ENCODE measurements at places on chromosomes 6 and 20. TPM values are rescaled to one million over a fixed set of nuclear protein-coding genes. Genes with fewer than 3 reads are reported as not detected.

GRCh38 chr6:162538643-162539064 lies 188.9 kb downstream of the PRKN start:
- no peak for DNase-seq
- H3K27ac ChIP-seq = no peak overlapping the region
- H3K27me3 ChIP-seq = no peaks in the 10 kb centered on the region
- no peaks in the 10 kb centered on the region for H3K36me3 ChIP-seq
- H3K4me3 ChIP-seq = no peak overlapping the region

GRCh38 chr6:168400037-168400436 lies 40.9 kb upstream of the SMOC2 start:
- H3K27ac ChIP-seq = peak overlapping the region; percentile 76
- H3K4me3 ChIP-seq = no peak overlapping the region
- no peaks in the 10 kb centered on the region for H3K4me1 ChIP-seq
- peak; percentile 67 for DNase-seq
- no peaks in the 10 kb centered on the region for H3K27me3 ChIP-seq

DNA sequence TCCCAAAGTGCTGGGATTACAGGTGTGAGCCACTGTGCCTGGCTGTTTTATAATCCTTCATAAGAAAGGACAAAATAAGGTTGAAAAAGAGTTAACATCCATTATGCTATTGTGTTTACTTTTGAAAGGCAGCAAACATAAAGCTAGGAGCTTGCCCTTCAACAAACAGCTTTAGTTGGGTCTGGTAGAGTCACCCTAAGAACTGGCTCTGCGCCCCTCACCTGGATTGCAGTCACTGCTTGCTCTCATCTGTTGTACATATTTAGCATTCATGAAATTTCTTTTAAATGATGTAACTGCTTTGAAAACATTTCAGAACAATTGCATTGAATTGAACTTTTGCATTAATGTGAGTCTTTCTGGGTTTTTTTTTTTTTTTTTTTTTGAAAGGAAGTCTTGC lies 38.9 kb downstream of the JARID2 start:
- H3K27ac ChIP-seq = no peak overlapping the region
- peaks cover 11% of the 10 kb centered on the region for H3K4me1 ChIP-seq
- no peak for DNase-seq
- no peak overlapping the region for H3K4me3 ChIP-seq

- H3K4me1 ChIP-seq = no peaks in the 10 kb centered on the region
- no peaks in the 10 kb centered on the region for H3K36me3 ChIP-seq
- DNase-seq = no peak
- no peaks in the 10 kb centered on the region for H3K27me3 ChIP-seq
These were observed 254.5 kb downstream of the TAF4 start for GRCh38 chr20:61811166-61811565.

GRCh38 chr6:127457456-127458064 lies 1.6 kb downstream of the KIAA0408 start:
- H3K4me1 ChIP-seq = no peaks in the 10 kb centered on the region
- H3K27ac ChIP-seq = peak overlapping the region; percentile 82
- no peak overlapping the region for H3K4me3 ChIP-seq
- H3K27me3 ChIP-seq = no peaks in the 10 kb centered on the region

- H3K27me3 ChIP-seq = no peaks in the 10 kb centered on the region
- no peaks in the 10 kb centered on the region for H3K36me3 ChIP-seq
- no peaks in the 10 kb centered on the region for H3K4me1 ChIP-seq
- peak; percentile 32 for DNase-seq
- peak overlapping the region; percentile 56 for H3K27ac ChIP-seq
These were observed 671.4 kb downstream of the RFPL4B start for GRCh38 chr6:113018351-113019151.

GRCh38 chr6:35945650-35946025 lies 24.7 kb upstream of the SRPK1 start:
- no peaks in the 10 kb centered on the region for H3K36me3 ChIP-seq
- no peak overlapping the region for H3K4me3 ChIP-seq
- no peaks in the 10 kb centered on the region for H3K27me3 ChIP-seq
- no peaks in the 10 kb centered on the region for H3K4me1 ChIP-seq
- DNase-seq = no peak

DNA sequence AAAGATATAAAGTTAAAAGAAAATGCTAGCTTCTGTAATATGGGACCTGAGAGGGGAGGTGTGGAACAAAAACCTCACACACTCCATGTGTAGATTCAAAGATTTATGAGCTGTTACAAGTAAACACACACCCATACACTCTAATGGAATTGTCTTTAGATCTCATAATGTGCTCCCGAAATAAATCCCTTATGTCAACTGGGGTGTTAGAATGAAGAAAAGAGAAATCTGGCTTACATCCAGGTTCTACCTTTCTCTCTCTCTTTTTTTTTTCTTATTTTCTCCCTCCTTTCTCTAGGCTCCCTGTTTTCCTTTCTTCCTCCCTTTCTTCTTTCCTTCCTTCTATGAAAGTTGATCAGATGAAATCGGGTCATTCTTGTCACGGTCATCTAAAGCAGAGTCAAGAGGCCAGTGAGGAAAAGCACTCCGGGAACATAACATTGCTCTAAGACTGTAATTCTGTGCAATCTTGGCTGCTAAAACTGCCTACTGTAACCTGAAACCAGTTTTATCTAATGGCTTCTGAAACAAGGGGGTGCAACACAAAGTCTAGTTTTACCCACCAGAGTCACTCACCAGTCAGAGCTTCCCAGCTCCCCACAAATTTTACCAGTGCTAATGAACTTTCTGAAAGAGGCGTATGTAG lies 68.3 kb upstream of the BTBD3 start:
- no peaks in the 10 kb centered on the region for H3K4me1 ChIP-seq
- DNase-seq = no peak
- H3K36me3 ChIP-seq = no peaks in the 10 kb centered on the region
- H3K4me3 ChIP-seq = no peak overlapping the region
- no peaks in the 10 kb centered on the region for H3K27me3 ChIP-seq
- H3K27ac ChIP-seq = no peak overlapping the region

DNA sequence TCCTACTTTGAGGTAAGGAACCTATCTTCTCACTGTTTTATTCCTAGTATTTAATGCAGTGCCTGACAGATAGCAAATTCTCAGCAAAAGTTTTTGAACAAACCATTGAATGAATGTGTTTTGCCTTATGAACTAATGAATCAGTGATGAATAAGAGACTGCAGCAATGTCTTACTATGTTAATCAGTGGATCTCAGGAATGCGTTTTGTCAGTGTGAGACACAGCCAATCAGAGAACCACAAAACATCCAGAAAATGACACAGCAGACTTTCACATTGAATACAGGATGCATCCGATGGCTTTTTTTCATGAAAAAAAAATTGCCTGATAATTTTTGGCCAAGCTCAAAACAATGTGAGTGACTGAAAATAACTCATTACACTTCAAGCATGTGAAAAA lies 270.5 kb downstream of the BMP2 start:
- H3K27ac ChIP-seq = no peak overlapping the region
- no peaks in the 10 kb centered on the region for H3K4me1 ChIP-seq
- no peak for DNase-seq
- H3K4me3 ChIP-seq = no peak overlapping the region

GRCh38 chr6:95543798-95544197 lies 33.5 kb upstream of the MANEA start:
- no peak overlapping the region for H3K4me3 ChIP-seq

- H3K27ac ChIP-seq = no peak overlapping the region
- no peaks in the 10 kb centered on the region for H3K27me3 ChIP-seq
- H3K4me1 ChIP-seq = no peaks in the 10 kb centered on the region
- DNase-seq = peak; percentile 24
- H3K36me3 ChIP-seq = no peaks in the 10 kb centered on the region
- no peak overlapping the region for H3K4me3 ChIP-seq
These were observed 9.0 kb upstream of the GRM4 start for GRCh38 chr6:34154668-34155447.

DNA sequence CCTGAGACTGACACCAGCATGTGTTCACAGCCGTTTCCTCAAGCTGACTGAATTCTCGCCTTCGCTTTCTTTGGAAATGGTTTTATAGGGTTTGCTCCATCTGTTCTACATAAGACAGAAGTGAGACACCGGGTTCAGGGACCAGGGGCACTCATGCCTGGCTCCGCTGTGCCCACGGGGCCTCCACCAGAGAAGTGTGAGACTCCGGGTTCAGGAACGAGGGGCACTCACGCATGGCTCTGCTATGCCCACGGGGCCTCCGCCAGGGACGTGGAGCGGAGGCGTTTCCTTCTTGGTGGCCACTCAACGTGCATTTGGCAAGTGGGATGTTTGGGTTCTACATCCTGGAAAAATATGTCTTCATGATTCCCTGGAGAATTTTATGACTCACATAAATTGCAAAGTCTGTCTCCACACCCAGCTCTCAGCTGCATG lies 106.6 kb downstream of the RNASET2 start:
- DNase-seq = no peak
- no peaks in the 10 kb centered on the region for H3K27me3 ChIP-seq
- no peaks in the 10 kb centered on the region for H3K4me1 ChIP-seq

DNA sequence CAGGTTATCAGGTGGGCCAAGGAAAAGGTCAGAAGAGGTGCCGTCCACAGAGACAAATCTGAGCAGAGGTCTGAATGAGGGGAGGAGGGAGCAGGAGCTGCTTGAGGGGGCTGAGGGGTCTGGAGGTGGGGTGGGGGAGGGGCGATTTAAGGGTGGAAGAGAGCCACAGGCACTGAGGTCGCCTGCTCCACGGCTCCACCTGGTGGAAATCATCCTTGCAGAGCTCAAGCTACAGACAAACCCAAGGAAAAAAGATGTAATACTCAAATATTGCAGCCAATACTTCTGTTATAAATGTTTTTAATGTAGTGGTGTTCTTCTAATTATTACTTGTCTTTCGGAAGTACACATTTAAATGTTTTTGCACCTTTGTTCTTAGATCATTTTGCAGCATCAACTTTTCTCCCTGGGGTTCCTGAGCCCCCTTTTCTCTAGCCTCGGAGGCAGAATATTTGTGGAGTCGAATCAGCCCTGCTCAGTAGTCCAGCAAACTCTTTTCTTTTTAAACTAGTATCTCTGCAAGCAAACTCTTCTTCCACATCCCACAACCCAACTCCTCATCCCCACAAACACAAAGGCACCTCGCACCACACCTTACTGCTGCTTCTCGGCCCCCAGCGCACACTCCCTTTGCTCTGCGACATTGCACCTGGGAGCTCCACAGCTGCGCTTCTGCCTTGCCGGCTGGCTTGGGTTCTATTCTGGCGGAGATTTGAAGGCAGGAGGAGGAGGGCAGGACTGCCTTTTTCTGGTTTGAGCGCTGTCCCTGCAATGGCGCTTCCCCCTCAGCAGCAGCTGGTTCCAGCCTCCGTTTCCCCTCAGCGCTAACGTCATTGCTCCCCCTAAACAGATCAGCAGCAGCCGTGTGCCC lies 51.0 kb upstream of the TFAP2A start:
- no peaks in the 10 kb centered on the region for H3K36me3 ChIP-seq
- no peaks in the 10 kb centered on the region for H3K27me3 ChIP-seq
- no peaks in the 10 kb centered on the region for H3K4me1 ChIP-seq
- no peak overlapping the region for H3K4me3 ChIP-seq

DNA sequence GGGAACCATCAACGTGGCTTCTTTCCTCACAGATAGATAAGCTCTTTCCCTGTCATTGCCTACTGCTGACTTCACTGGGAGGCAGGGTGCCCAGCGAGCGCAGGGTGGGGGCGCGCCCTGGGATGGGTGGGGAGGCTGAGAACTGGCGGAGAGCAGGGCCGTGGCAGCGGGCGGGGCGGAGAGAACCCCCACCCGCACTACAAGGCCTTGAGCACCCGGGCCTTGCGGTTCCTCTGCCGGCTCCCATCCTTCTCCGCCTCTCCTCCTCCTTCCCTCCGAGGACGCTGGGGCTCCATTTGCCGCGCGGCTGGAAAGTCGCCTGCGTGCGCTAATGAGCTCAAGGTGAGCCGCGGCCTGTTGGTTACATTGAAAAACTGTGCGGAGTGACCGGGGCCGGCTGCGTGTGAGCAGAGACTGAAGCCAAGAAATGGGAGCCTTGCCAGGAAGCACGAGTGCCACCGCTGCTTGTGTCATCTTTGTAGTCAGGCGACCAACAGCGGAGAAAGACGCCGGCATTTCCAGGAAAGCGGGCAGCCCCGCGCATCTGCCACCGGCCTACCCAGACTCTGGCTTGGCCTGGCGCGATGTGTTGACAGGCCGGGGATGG lies 963.5 kb upstream of the SLC35B3 start:
- no peaks in the 10 kb centered on the region for H3K36me3 ChIP-seq
- no peak for DNase-seq
- no peak overlapping the region for H3K27ac ChIP-seq
- no peaks in the 10 kb centered on the region for H3K27me3 ChIP-seq
- H3K4me1 ChIP-seq = no peaks in the 10 kb centered on the region

GRCh38 chr6:144879436-144879835 lies 594.3 kb downstream of the UTRN start:
- no peaks in the 10 kb centered on the region for H3K36me3 ChIP-seq
- H3K27ac ChIP-seq = no peak overlapping the region
- no peaks in the 10 kb centered on the region for H3K4me1 ChIP-seq
- DNase-seq = no peak
- no peaks in the 10 kb centered on the region for H3K27me3 ChIP-seq

GRCh38 chr6:150027806-150028565 lies 2.7 kb upstream of the RAET1L start:
- no peak overlapping the region for H3K27ac ChIP-seq
- H3K36me3 ChIP-seq = no peaks in the 10 kb centered on the region
- no peak for DNase-seq
- H3K27me3 ChIP-seq = peaks cover 7% of the 10 kb centered on the region

- H3K4me3 ChIP-seq = no peak overlapping the region
- H3K4me1 ChIP-seq = no peaks in the 10 kb centered on the region
- no peak for DNase-seq
These were observed 19.8 kb upstream of the KCNG1 start for GRCh38 chr20:51042657-51043247.

- H3K4me3 ChIP-seq = no peak overlapping the region
- no peaks in the 10 kb centered on the region for H3K27me3 ChIP-seq
- no peaks in the 10 kb centered on the region for H3K36me3 ChIP-seq
- no peaks in the 10 kb centered on the region for H3K4me1 ChIP-seq
- no peak overlapping the region for H3K27ac ChIP-seq
- no peak for DNase-seq
These were observed 224.2 kb downstream of the NFATC2 start for GRCh38 chr20:51318058-51318949.

DNA sequence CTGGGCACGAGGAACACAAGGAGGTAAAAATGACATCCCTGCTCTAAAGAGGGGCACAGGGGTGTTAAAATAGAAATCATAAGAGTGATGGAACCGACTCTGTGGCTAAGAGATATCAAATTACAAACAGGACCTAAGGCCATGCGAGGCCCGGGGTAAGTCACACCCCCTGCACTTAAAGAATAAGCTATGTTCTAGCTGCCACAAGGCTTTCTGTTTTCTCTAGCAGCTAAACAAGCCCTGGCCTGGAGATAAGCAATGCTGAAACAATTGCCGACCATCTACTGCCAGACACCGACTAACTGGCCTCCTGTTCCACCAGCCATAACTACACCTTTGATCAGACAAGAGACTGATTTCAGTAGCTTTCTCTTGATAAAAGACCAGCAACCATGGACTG lies 32.4 kb downstream of the MDGA1 start:
- H3K4me3 ChIP-seq = no peak overlapping the region
- no peak for DNase-seq
- H3K27ac ChIP-seq = no peak overlapping the region
- H3K4me1 ChIP-seq = no peaks in the 10 kb centered on the region
- no peaks in the 10 kb centered on the region for H3K27me3 ChIP-seq
- no peaks in the 10 kb centered on the region for H3K36me3 ChIP-seq

The RPS18 gene
- total RNA-seq = 5,510 TPM

The ESR1 gene
- 178 TPM for total RNA-seq

The ZNF512B gene
- total RNA-seq = 17.3 TPM

The C2 gene
- total RNA-seq = 24.8 TPM

The KCNK16 gene
- not detected for total RNA-seq

The LIN28B gene
- not detected for total RNA-seq

The CDSN gene
- not detected for total RNA-seq

Measured in uterus (tissue), 4 donors.